ENCODE measurements at places on chromosomes 5 and 9.

GRCh38 chr5:73298251-73298771 lies 125.3 kb downstream of the TMEM174 start:
- no peak for DNase-seq

DNA sequence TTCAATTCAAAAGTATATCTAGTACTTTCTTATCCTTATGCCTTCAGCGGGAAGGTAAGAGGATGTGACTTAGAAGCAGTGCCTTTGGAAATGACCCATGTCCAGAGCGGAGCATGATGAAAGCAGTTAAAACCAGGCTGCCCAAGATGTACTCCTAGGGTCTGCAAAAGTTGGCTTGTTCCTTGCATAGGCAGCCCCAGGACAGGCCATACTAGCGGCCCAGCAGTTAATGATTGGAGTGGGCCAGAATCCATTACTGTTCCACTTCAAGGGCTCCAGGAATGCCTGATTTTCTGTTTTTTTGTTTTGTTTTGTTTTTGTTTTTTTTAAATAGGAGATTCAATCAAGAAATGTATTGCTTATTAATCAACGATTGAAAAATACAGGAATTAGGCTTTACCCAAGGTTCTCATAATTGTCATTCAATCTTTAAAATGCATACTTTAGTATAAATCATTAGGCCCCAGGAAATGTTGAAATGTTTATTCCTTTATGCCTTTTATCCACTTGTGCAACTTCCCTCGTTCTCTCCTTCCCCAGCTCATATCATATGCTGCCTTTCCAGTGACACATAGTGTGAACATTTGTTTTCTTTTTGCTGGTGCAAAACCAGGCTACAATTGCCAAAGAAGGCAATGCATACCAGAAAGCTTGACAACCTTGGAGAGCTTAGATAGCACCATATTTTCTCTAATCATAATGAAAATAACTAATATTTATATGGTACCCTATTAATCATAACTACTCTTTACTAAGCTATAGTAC lies 190.8 kb downstream of the ARHGEF28 start:
- no peak for DNase-seq

GRCh38 chr5:133366438-133366837 lies 245.9 kb downstream of the FSTL4 start:
- no peak for DNase-seq

DNA sequence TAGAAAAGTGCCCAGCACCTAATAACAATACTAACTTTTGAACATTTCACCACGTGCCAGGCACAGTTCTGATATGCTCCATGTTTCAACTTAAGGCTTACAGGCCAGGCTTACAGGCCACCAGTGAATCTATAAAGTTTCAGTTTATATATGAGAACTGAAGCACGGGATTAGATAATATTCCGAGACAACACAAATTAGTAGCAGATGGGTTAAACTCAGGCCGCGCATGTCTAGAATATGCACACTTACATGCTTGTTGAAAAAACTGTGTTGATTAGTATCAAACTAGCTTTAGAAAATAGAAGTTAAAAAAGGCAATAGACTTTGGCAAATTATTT lies 587.9 kb downstream of the MTRR start:
- DNase-seq: no peak

GRCh38 chr5:14200312-14200990 lies 57.3 kb downstream of the TRIO start:
- no peak for DNase-seq

DNA sequence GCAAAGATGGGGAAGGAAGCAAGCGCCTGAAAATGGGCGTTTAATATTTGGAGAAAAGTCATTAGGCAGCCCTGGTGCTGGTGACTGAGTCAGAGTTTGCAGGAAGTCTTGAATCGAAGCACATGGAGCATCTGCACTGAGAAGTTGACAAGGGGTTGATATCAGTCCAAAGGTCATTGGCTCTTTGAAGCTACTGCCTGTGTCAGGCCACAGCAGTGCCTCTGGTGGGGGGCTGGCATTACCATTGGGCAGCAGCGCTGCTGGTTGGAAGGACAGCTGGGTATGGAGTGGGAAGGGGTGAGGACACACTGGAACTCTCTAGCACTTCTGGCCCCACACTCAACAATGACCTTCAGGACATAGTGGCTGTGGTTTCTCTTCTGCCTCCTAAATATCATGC lies 150.4 kb upstream of the ERCC6L2 start:
- no peak for DNase-seq

DNA sequence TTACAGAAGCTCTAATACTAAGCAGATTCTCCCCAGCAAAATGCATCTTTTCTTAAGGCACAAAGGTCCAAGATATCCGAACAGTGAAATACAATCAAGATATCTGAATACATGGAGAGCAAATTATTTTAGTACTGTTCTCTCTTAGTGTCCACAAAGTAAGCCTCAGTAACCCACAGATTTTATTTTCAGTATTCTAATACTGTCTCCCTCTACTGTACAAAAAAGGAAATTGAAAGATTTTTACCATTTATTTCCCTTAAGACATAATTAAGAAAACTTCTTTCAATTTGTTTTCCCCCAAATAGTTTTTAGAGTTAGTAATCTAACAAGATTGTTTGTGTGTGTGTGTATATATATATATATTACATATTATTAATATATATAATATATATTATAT lies 24.7 kb upstream of the NOL6 start:
- no peak for DNase-seq

- no peak for DNase-seq
These were observed 148.4 kb downstream of the TTLL11 start for GRCh38 chr9:121944711-121945191.

- no peak for DNase-seq
These were observed 8.4 kb downstream of the LHX2 start for GRCh38 chr9:124019771-124020519.

GRCh38 chr5:134268019-134268601 lies 42.2 kb upstream of the PPP2CA start:
- DNase-seq: no peak

DNA sequence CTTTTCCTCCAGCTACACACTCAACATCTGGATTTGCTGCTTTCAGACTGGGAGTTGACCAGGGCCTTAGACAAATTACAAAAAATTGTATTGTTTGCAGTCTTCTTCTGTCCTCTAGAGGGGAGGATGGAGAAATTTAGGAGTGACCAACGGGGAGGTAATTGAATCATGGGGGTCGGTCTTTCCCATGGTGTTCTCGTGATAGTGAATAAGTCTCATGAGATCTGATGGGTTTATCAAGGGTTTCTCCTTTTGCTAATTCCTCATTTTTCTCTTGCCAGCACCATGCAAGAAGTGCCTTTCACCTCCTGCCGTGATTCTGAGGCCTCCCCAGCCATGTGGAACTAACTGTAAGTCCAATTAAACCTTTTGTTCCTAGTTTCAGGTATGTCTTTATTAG lies 4.2 kb downstream of the IFNA8 start:
- DNase-seq: no peak

DNA sequence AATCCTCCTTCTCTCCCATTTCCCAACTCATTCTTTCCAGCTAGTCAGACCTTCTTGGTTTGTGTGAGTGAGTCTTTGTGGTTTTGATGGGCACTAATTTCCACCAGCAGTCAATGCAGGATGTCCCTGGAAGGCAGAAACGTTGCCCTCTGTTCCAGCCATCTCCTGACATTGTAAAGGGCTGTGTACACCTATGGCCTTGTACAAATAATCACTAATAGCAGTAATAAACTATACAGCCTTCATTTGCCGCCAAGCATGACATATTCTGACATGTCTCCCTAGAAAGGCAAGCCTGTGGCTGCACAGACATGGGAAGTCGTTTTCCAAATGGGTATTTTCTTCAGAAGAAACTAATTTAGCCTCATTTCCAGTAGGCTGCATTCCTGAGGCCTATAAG lies 18.4 kb upstream of the DENND1A start:
- no peak for DNase-seq

GRCh38 chr5:130964231-130965202 lies 200.5 kb downstream of the HINT1 start:
- no peak for DNase-seq

- DNase-seq: no peak
These were observed 38.7 kb upstream of the NEK6 start for GRCh38 chr9:124218987-124219461.

DNA sequence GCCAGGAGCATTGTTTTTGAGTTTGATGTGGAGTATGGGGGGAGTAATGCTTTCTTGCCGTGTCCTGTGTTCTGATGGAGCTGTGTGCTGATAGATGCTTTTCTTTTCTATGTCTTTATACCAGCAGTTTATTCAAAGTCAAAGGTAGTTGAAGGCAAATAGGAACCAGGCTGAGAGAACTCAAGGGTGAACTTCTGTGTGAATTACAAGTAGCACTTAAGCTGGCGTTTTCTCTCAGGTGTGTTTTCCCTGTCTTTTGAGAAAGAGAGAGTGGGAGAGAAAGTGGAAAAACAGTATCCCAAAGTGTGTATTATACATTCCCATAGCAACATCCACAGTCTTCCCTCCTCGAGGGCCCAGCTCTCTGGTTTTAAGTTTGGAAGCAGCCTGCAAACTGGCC lies 1.5 kb downstream of the TNFAIP8 start:
- no peak for DNase-seq

GRCh38 chr5:159034083-159034824 lies 65.5 kb downstream of the EBF1 start:
- DNase-seq: no peak

- DNase-seq: no peak
These were observed 587 bp downstream of the UBE2R2 start for GRCh38 chr9:33817327-33818166.

- no peak for DNase-seq
These were observed 95.0 kb downstream of the ADAMTSL1 start for GRCh38 chr9:18568973-18569372.

DNA sequence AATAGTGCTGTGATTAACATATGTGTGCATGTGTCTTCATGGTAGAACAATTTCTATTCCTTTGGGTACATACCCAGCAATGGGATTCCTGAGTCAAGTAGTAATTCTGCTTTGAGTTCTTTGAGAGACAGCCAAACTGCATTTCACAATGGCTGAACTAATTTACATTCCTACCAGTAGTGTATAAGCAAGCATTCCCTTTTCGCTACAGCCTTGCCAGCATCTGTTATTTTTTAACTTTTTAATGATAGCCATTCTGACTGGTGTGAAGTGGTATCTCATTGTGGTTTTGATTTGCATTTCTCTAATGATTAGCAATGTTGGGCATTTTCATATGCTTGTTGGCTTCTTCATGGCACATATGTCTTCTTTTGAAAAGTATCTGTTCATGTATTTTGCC lies 308.5 kb downstream of the ARRDC3 start:
- no peak for DNase-seq

DNA sequence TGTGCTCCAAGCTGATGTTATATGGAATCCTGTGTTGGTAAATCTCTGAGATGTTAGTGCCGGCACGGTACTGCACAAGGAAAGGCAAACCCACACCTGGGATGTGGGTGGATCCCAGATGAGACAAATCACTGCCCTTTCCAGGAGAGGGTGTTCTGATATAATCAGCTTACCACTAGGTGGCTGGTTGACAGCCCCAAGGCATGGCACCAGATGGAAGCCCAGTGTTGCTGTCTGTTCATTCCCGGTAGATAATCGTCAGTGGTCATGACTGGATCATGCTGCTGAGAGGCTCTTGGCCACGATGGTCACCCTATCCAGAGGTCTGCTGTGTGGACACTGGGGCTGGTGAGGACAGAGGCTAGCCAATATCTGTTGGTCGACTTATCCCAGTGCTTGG lies 184.0 kb downstream of the CACNA1B start:
- DNase-seq: no peak

- DNase-seq: no peak
These were observed 13.3 kb downstream of the MYOZ3 start for GRCh38 chr5:150674341-150674821.

DNA sequence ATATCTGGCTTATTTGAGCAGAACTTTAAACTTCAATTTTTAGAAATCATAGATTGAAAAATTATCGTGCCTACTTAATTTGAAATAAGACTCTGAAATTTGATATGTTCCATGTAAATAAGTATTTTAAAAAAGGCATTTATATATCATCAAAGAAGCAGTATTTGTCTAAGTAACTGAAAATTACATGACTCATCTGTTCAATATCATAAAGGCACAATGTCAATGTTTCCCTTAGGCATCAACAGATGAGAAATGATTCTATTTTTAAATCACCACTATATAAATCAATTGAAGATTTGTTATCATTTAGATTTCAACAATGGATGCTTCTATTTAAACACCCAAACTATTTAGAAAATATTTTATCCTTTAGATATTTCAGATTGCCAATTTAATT lies 142.9 kb upstream of the POU5F2 start:
- DNase-seq: no peak
